ENCODE measurements at places on chromosomes 7 and 10.
A peak's percentile ranks its signal among the peaks of the same experiment; 100 is the strongest.

DNA sequence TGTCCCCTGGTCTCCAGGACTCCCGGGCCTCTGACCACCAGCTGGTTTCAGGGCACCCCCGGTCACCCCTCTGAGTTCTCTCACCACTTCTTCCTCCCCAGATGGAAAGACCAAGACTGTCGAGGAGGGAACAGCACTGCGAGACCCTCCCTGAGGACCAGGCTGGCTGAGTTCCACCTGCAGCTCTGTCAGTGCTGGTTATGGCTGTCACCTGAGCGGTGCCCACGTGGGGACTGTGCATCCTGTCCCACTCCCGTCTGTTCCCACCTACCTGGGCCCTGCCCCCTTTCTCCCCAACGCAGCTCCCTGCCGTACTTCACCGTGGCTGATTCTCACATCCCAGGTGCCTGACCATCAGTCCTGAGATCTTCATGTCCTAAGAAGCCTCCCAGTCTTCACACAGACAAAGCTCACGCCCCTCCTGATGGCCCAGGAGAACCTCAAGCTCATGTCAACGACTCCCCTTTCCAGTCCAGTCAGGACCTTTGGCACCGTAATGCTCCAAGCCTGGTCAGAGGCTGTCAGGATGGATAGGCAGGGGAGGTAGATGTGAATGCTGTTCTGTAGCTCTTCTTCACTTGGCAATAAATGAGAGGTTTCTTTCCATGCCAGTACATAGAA, 159.7 kb downstream of the USP6NL start:
- DNase-seq, result no peak

DNA sequence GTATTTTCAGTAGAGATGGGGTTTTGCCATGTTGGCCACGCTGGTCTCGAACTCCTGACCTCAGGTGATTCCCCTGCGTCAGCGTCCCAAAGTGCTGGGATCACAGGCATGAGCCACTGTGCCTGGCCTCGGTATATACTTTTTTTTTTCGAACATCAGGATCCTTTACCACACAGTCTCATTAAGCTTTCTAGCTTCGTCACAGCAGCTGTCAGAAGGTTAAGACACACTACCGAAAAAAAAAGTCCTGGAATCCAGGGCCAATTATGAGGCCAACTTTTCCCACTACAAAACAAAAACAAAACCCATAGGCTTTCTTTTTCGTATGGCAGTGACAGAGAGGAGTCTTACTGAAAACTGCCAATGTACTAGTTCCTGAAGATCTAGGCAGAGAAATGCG, 30.7 kb downstream of the ZC3HC1 start:
- no peak for DNase-seq

DNA sequence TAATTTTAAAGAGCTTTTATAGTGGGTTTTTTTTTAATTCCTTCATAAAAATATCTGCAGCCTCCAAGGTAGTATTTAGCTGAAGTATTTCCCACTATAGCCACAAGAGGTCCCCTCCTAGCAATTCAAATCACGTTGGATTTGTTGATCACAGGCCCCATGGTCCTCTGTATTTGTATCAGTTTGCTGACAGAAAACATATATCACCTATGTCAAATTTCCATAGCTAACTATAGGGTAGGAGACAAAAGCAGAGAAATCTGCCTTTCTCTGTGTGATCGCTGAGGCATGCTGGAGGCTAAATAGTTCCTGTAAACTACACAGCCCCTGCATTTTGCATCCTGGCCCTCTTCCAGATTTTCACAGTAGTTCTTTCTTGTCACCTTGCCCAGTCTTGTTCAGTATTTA, 1.7 kb upstream of the CTNNA3 start:
- peak; percentile 47 for DNase-seq

- DNase-seq, result no peak
Observed at GRCh38 chr7:26186364-26187311, 13.9 kb downstream of the HNRNPA2B1 start.

DNA sequence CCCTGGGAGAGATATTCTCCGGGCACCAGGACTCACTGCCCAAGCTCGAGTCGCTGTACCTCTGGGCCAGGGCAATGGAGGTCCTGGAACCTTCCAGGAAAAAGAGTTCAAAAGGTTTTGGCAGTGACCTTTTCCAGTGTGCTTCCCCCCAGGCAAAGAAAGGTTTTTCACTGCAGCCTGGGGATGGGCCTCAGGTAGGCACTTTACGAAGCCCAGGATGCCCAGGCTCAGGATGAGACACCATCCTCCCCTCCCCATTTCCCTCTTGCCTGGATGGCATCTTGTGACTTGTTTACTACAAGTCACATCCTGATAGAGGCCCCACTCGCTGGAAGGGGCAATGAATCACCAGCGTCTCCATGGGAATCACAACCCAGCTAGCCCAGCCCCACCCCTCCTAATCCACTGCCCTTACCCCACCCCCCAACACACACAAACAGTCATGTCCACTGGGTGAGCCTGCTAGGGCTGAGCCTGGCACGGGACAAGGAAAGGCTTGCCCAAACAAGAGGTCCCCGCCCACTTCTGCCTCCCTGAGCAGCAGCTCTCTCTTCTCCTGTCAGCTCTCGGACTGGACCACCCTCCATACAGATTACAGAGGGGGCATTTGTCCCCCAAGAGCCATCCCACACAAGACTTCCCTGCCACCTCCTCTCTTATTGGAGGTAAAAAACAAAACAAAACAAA, 93.8 kb upstream of the SMNDC1 start:
- DNase-seq, result peak; percentile 99

GRCh38 chr10:69918036-69918435, 116.3 kb downstream of the COL13A1 start:
- no peak for DNase-seq

GRCh38 chr7:713488-714230, 12.8 kb upstream of the DNAAF5 start:
- DNase-seq, result no peak
